ENCODE measurements at places on chromosomes 6 and 20.
A peak's percentile ranks its signal among the peaks of the same experiment; 100 is the strongest.

DNA sequence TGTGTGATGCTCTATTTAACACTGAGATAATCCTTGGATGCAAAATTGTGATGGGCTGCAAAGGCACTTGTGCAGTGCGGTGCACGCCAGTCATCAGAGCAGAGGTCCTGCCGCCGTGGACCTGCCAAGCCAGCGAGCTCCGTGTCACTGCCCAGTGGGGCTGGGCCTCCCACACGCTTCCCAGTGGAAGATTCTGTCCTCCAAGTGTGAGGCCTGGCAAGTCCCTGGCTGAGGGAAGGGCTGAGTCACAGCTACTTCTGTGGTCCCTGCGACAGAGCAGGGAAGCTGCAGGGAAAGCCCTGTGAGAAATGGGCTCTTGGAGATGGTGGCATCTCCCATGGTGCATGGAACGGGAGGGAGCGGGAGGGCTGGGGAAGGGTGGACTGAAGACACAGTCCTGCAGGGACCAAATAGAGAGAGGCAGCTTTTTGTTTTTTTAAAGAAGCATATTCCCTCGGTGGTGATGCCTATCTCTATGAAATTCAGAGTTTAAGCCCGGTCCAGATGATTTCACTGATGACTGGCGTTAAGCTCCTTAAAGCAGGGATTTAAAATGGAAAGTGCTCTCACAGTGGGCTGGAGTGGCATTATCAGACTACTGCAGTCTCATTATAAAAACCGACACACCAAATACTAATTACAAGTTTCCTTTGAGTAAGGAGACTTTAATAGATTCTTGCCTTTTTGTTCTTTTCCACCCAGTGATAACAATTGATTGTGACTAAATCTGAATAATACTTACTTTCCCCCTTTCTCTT lies 413.7 kb downstream of the QKI start:
- no peak for DNase-seq

DNA sequence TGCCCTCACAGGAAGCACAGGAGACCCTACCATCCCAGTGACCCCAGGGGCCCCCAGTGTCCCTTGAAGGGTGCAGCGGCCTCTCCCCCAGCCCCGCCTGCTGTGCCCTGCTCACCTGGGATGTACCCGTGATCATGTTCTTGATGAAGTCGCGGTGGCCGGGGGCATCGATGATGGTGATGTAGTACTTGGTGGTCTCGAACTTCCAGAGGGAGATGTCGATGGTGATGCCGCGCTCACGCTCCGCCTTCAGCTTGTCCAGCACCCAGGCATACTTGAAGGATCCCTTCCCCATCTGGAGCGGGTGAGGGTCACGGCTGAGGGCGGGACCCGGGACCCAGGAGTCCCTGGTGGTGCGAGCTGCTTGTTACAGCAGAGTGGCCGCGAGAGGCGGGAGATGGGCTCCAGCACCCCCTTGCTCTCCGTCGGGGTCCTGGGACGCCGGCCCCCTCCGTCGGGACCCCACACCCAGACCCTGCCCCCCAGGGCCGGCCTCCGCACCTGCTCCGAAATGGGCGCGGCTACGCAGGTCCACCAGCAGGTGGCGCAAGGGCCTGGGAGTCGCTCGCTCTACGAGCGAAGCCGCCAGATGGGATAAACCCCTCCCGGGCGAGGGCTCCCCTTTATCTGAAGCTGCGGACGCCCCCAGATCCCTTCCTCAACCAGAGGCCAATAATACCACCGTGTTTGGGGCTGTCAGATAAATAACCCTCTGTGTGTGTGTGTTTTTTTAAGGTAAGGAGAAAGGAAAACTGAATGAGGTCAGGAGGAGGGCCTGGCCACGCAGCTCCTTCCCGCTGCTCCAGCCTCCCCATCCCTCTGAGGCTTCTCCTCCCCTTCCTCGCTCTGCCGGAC lies 2.9 kb downstream of the EEF1A2 start:
- DNase-seq: peak; percentile 61

DNA sequence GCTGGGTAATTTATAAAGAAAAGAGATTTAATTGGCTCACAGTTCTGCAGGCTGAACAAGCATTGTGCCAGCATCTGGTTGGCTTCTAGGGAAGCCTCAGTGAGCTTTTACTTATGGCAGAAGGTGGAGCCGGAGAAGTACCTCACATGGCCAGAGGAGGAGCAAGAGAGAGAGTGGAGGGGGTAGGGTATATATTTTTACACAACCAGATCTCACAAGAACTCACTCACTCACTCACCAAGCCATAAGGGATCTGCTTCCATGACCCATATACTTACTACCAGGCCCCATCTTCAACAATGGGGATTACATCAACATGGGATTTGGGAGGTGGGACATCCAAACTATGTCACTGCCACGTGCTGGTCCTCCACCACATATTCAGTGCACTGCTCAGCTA lies 152.6 kb upstream of the PRND start:
- DNase-seq: no peak

DNA sequence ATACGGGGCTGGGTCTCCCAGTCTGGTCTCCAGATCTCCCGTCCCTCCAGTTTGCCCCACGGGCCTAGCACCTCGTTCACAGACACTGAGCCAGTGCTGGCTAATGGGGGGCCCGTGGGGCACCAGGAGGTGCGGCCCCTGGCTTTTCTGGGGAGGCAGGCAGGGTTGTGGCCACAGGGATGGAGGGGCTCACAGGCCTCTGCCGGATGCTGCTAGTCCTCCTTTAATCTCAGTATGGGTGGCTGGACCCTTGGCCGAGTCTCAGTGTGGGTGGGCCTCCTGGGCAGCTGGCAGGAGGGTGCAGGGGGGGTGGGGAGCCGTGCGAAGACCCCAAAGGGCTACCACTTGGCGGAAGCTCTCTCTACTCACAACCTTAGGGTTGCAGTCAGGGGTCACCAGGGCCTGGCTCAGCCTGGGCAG lies 1.6 kb upstream of the SOX18 start:
- DNase-seq: no peak

GRCh38 chr6:33492093-33492492 lies 37.7 kb downstream of the ZBTB9 start:
- no peak for DNase-seq

DNA sequence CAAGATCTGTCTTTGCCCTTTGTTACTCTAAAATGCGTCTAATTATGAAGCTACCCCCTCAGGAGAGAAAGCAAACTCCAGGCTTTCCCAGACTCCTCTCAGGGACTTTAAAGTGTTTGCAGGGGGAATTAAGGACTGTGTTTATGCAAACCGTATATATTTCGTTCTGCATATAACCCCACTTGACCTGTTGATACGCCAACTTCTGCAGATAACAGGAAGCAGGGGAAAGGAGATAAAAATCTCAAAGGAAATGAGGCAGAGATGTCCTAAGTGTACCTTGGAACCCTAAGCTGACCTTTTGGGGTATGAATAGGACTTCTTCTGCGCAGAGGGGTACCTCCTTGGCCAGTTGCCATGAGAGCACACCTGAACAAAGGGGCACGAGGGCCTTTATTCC lies 8.1 kb downstream of the SYCP2L start:
- DNase-seq: no peak

DNA sequence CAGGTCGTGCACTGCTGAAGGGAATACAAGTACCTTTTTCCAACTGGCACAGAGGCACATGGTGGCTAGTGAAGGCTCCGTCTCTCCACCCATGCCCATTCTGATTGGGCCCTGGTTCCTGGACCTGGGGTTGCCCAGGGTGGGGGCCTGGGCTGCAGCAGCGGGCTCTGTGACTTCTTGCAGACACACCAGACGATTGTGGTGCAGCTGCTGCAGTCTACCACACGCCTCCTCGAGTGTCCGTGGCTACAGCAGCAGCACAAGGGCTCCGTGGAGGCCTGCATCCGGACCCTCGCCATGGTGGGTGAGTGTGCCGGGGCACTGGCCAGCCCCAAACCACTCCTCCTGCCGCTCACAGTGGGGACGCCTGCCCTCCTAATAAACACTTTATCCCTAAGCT lies 29.2 kb downstream of the UQCC2 start:
- DNase-seq: no peak

DNA sequence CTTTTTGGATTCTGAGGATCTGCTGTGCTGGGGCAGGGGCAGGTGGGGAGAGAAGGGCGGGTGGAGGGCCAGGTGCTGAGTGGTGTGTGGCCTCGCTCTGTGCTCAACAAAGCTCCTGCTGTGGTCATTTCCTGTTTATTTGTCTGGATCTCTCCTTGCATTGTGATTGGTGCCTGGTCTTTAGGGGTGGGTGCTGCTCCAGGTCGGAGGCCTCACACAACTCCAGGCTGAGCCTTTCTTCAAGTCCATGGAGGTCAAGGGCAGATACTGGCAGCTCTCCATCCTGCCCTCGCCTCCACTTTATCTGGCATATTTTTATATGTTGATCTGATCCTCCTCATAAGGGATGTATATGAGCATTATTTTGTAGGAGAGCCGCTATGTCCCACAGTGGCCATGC lies 36.2 kb downstream of the HLA-F start:
- DNase-seq: no peak

DNA sequence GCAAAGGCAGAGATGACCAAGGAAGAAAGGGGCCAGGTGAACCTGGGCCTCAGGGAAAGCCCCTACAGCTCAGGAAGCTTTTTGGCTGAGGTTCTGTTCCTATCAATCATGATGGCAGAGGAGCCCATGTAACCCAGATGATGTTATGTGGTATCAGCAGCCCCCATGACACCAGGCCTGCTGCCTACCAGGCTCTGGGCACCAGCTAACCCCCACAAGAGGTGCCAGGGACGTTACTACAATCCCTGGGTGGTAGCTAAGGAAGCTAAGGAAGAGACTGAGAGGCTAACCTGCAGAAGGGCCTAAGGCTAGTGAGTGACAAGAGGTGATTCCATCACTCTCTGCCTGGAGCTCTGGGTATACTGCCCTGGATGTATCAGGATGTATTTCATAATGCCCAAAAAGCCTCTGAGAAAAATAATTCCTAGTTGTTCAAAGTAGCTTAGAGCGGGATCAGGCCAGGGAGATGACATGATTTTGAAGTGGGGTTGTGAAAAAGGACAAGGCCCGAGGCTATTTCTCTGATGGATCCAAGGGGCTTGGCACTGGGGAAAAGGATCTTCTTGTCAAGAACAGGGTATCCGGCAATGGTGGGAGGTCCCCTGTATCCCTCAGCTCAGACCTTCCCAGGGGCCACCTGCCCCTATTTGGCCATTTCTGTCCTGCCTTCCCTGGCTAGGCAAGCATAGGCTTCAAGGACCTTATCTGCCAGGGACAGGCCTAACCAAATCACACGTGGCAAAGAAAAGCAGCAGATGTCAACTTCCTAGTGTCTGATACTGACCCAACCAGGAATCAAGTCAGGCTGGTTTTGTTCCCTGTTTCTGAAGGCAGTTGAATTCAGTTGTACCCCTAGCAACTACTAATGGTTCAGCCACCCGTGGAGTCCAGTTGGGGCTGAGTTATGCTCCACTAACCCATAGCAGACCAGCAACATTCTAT lies 41.3 kb downstream of the PANK2 start:
- DNase-seq: no peak

- no peak for DNase-seq
These were observed 65.8 kb downstream of the ADTRP start for GRCh38 chr6:11712760-11713159.

- DNase-seq: no peak
These were observed 24.8 kb upstream of the PHACTR3 start for GRCh38 chr20:59579404-59580145.

DNA sequence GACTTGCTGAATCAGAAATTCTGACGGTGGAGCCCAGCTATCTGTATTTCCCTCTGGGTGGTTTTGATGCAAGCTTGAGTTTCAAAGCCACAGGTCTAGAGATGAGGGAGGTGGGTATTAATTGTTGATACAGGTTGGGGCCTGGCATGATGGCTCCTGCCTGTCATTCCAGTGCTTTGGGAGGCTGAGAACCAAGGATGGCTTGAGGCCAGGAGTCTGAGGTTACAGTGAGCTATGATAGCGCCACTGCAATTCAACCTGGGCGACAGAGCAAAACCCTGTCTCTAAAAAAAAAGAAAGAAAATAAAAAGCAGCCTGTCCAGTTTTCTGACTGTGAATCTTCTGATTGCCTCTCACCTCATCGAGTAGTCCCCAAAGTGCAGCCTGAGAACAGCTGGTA lies 184.8 kb upstream of the SASH1 start:
- no peak for DNase-seq

DNA sequence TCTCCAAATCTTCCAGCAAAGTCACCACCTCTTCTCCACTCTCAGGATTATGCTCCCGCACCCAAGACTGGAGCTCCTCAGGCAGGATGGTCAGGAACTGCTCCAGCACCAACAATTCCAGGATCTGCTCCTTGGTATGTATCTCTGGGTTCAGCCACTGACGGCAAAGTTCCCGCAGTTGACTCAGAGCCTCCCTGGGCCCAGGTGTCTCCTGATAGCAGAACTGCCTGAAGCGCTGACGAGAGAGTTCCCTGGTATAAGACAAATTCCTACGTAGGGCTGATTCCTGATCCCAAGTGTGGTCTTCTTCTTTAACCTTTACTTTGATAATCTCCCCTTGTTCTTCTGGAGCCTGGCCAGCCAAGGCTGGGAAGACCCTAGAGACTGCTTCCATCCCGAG lies 60.6 kb downstream of the GPX5 start:
- DNase-seq: no peak

GRCh38 chr20:20235681-20236080 lies 132.2 kb upstream of the INSM1 start:
- no peak for DNase-seq

- DNase-seq: no peak
These were observed 343.4 kb downstream of the CDC5L start for GRCh38 chr6:44730771-44731391.

DNA sequence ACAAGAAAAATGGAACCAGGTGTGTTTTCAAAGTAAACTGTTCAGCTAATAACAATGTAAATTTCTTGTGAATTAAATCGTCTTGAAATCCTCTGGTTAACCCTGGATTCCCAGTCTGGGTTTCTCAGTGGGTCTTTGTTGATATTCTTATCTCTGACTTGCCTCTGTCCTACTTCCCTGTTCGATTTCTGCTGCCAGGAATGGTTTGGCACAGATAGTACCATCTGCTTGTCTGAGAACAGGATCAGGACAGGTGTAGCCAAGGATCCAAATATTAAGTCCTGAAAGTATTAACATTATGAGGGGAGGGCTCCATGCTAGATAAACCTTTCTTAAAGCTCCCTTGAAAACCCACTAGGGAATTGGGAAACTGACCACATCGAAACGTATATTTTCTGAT lies 30.1 kb downstream of the ARFGEF2 start:
- DNase-seq: no peak

DNA sequence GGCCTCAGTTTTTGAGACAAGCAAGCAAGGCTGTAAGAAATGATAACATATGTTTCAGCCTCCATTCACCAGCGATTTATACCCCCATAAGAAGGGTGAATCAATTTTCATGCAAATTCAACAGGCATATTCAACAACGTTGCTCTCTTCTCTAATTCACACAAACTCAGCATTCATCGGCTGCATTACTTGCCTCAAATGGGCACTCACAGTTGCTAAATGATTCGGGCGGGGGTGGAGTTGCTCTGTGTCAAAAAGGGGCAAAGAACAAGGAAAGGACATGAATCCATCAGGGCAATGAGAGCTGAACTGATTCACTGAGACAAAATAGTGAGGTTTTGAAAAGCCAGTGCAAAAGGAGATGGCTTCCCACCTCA lies 9.0 kb downstream of the MOXD1 start:
- no peak for DNase-seq

- no peak for DNase-seq
These were observed 67.2 kb downstream of the FOXO3 start for GRCh38 chr6:108627692-108628550.

- peak; percentile 4 for DNase-seq
These were observed 2.7 kb downstream of the BCAS1 start for GRCh38 chr20:54067606-54068174.

- no peak for DNase-seq
These were observed 262.1 kb downstream of the LRFN2 start for GRCh38 chr6:40325041-40325440.

Data from T-cell (primary cell).